ENCODE measurements at places on chromosomes 3 and 15.

- H3K27ac ChIP-seq = no peak overlapping the region
- peaks cover 70% of the 10 kb centered on the region for H3K27me3 ChIP-seq
- H3K4me1 ChIP-seq = peaks cover 2% of the 10 kb centered on the region
- H3K4me3 ChIP-seq = no peak overlapping the region
Observed at GRCh38 chr3:147360646-147361453, 45.5 kb downstream of the ZIC4 start.

GRCh38 chr3:129558772-129559564 lies 16.0 kb downstream of the H1-8 start:
- H3K36me3 ChIP-seq = no peaks in the 10 kb centered on the region
- H3K27ac ChIP-seq = no peak overlapping the region
- H3K4me1 ChIP-seq = peaks cover 7% of the 10 kb centered on the region
- no peak for DNase-seq

GRCh38 chr3:193149998-193150397 lies 91.0 kb upstream of the PLAAT1 start:
- no peaks in the 10 kb centered on the region for H3K4me1 ChIP-seq
- no peaks in the 10 kb centered on the region for H3K36me3 ChIP-seq
- no peak for DNase-seq
- H3K4me3 ChIP-seq = no peak overlapping the region
- H3K27me3 ChIP-seq = peaks cover 3% of the 10 kb centered on the region

GRCh38 chr3:149751551-149751950 lies 738 bp downstream of the COMMD2 start:
- H3K27ac ChIP-seq = peak overlapping the region; percentile 87
- peaks cover 20% of the 10 kb centered on the region for H3K4me1 ChIP-seq
- H3K27me3 ChIP-seq = peaks cover 9% of the 10 kb centered on the region
- DNase-seq = no peak
- peak overlapping the region; percentile 95 for H3K4me3 ChIP-seq

DNA sequence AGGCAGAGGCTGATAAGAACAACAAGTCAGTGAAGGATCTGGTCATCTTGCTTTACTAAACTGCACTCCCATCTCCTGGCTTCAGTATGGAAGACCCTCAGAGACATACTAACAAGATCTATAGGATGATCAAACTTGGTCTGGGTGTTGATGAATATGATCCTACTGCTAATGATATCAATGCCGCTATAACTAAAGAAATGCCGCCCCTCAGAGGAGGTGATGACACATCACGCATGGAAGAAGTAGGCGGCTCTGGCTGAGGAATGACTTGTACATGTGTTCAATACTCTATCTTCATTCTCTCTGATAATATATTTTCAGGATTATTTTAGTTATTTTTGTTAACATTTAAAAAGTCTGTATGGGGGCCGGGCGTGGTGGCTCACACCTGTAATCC lies 17.5 kb upstream of the EIF2B5 start:
- no peaks in the 10 kb centered on the region for H3K36me3 ChIP-seq
- no peak overlapping the region for H3K27ac ChIP-seq
- H3K4me1 ChIP-seq = no peaks in the 10 kb centered on the region

DNA sequence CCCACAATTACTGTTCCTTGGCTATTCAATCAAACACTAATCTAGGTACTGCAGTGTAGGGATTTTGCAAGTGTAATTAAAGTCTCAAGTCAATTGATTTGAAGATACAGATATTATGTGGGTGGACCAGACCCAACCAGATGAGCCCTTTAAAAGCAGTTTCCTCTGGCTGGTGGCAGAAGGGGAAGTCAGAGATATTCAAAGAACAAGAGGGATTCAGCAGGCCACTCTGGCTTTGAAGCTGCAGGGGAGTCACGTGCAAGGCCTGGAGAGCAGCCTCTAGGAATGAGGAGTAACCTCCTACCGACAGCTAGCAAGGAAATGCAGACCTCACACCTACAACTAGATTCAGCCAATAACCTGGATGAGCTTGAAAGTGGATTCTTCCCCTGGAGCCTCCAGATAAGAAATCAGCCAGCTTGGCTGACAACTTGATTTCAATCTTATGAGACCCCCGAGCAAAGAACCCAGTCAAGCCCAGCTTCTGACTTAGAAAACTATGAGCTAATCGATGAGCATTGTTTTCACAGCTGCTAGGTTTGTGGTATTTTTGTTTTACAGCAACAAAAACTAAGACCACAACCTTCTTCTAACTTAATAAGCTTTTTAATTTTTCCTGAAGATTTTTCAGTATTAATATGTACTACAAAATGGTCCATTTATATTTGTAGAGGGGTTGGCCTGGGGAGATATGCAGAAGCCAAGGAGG lies 13.4 kb downstream of the HACD2 start:
- H3K36me3 ChIP-seq = peaks cover 5% of the 10 kb centered on the region
- H3K27ac ChIP-seq = no peak overlapping the region
- H3K27me3 ChIP-seq = no peaks in the 10 kb centered on the region
- H3K4me3 ChIP-seq = no peak overlapping the region
- DNase-seq = no peak
- H3K4me1 ChIP-seq = peaks cover 8% of the 10 kb centered on the region

DNA sequence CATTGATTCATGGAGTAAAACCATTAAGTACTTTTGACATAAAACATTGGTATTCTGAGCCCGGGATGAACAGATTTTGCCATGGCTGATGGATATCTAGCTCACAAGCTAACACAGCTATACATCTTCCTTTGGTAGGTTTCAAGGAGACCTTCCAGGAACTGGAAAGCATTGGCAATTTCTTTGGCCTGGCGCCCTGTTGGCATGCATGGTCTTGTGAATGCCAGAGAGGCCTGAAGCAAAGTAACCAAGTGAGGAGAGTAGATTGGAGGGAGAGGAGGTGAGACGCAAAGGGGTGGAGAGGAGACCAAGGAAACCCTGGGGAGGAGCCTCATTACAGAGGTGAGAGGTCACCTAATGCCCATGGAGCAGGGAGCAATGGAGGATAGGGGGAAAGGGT lies 67.2 kb downstream of the SQOR start:
- no peak overlapping the region for H3K27ac ChIP-seq
- no peak for DNase-seq
- no peaks in the 10 kb centered on the region for H3K36me3 ChIP-seq
- H3K27me3 ChIP-seq = peaks cover 29% of the 10 kb centered on the region
- H3K4me1 ChIP-seq = peaks cover 16% of the 10 kb centered on the region

- no peak overlapping the region for H3K27ac ChIP-seq
- H3K36me3 ChIP-seq = no peaks in the 10 kb centered on the region
- peaks cover 3% of the 10 kb centered on the region for H3K27me3 ChIP-seq
- H3K4me3 ChIP-seq = no peak overlapping the region
Observed at GRCh38 chr15:98663045-98663444, 14.7 kb downstream of the IGF1R start.

- H3K27me3 ChIP-seq = no peaks in the 10 kb centered on the region
- H3K27ac ChIP-seq = no peak overlapping the region
- DNase-seq = no peak
- peaks cover 35% of the 10 kb centered on the region for H3K4me1 ChIP-seq
- no peak overlapping the region for H3K4me3 ChIP-seq
Observed at GRCh38 chr3:107629566-107629965, 106.8 kb downstream of the BBX start.

DNA sequence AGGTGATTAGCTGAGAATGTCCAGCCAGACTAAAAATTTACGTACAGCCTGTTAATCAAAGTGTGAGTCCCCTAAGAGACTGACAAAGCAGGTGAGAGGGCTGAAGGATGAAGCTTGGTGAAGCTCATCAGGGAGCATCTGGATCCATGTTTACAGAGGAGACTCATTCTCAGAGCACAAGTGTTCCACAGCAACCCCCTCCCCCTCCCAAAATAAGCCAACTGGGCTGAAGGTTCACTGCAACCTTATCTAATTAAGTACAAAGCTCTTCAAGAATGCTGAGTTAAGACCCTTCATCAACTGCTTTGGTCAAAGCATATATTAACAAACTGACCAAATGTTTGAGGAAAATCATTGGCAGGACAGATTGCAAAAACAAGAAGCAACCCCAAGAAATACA lies 262.6 kb upstream of the ZNF385D start:
- H3K4me3 ChIP-seq = no peak overlapping the region
- H3K27ac ChIP-seq = no peak overlapping the region
- no peaks in the 10 kb centered on the region for H3K4me1 ChIP-seq
- no peaks in the 10 kb centered on the region for H3K36me3 ChIP-seq
- H3K27me3 ChIP-seq = no peaks in the 10 kb centered on the region
- no peak for DNase-seq

DNA sequence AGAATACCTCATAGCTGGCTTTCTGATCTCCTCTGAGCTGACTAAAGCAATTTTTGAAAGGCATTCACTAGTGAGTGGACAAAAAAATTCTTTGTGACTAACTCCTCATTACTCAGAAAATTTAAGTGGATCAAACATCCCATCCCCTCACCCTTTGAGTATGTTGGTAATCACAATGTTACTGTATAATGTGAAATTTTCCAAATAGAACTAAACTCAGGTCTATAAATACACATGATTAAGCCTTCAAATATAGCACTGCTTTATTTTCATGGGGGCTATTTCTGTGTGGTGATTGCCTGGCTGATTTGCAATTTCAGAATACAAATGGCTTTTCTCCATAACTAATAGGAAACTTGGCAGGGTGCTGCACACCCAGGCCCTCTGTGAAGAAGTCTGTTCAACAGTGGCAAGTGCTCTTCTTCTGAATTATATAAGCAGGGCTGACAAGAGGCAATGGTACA lies 45.9 kb upstream of the ACTC1 start:
- no peaks in the 10 kb centered on the region for H3K4me1 ChIP-seq
- no peaks in the 10 kb centered on the region for H3K36me3 ChIP-seq
- no peak overlapping the region for H3K27ac ChIP-seq
- DNase-seq = no peak

- no peak overlapping the region for H3K4me3 ChIP-seq
- H3K36me3 ChIP-seq = no peaks in the 10 kb centered on the region
- peaks cover 21% of the 10 kb centered on the region for H3K4me1 ChIP-seq
- no peaks in the 10 kb centered on the region for H3K27me3 ChIP-seq
- no peak overlapping the region for H3K27ac ChIP-seq
Observed at GRCh38 chr3:33111581-33111980, 2.2 kb upstream of the CRTAP start.

GRCh38 chr3:70386846-70387245 lies 74.4 kb upstream of the MDFIC2 start:
- no peaks in the 10 kb centered on the region for H3K4me1 ChIP-seq
- no peak for DNase-seq
- H3K27ac ChIP-seq = no peak overlapping the region
- no peak overlapping the region for H3K4me3 ChIP-seq

GRCh38 chr3:177658354-177658753 lies 461.1 kb upstream of the TBL1XR1 start:
- no peaks in the 10 kb centered on the region for H3K36me3 ChIP-seq
- no peak overlapping the region for H3K27ac ChIP-seq
- no peak overlapping the region for H3K4me3 ChIP-seq
- DNase-seq = no peak
- no peaks in the 10 kb centered on the region for H3K4me1 ChIP-seq
- no peaks in the 10 kb centered on the region for H3K27me3 ChIP-seq

GRCh38 chr3:81799403-81799802 lies 38.0 kb upstream of the GBE1 start:
- no peak overlapping the region for H3K4me3 ChIP-seq
- no peak for DNase-seq
- no peaks in the 10 kb centered on the region for H3K4me1 ChIP-seq
- no peaks in the 10 kb centered on the region for H3K36me3 ChIP-seq

DNA sequence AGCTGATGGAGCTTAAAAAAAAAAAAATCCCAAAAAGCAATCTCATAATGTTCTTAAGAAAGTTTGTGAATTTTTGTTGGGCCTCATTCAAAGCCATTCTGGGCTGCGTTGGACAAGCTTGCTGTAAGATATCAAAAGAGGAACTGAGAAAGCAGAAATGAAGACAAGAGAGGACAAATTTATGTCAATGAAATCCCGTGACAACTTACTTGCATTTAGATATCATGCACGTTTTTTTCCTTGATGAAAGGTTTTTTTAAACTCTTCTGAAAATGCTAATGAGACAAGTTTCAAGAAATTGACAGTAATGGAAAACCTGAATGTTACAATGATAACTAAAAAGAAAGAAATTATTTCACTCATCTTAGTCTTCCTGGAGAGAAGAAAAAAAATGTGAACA lies 662.9 kb downstream of the SQOR start:
- H3K4me1 ChIP-seq = no peaks in the 10 kb centered on the region
- no peaks in the 10 kb centered on the region for H3K27me3 ChIP-seq
- no peaks in the 10 kb centered on the region for H3K36me3 ChIP-seq
- H3K4me3 ChIP-seq = no peak overlapping the region

- H3K36me3 ChIP-seq = no peaks in the 10 kb centered on the region
- DNase-seq = no peak
- H3K4me1 ChIP-seq = no peaks in the 10 kb centered on the region
- H3K27me3 ChIP-seq = no peaks in the 10 kb centered on the region
Observed at GRCh38 chr3:103554451-103554850, 1119.6 kb downstream of the ZPLD1 start.

DNA sequence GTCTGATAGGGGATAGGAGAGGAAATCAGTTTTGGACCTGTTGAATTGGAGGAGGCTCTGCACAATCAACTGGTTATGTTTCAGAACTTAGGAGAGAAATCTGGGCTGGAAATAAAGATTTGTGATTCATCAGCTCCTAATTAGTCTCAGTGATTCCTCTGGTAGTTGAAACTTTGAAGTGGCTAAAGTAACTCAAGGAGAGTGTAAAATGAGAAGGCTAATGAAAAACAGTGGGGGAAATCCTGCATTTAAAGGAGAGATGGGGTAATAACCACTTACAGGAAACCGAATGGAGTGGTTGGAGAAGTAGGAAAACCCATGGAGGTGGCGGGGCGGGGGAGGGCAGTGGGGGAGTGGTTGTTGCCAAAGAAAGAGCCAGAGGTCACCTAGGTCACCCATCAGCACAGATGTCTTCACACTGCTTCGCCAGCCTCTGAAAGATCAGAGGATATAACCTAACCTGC lies 32.6 kb downstream of the MAP2K5 start:
- H3K27me3 ChIP-seq = no peaks in the 10 kb centered on the region
- no peak overlapping the region for H3K4me3 ChIP-seq
- no peaks in the 10 kb centered on the region for H3K4me1 ChIP-seq
- peaks cover 1% of the 10 kb centered on the region for H3K36me3 ChIP-seq
- DNase-seq = no peak

- H3K4me1 ChIP-seq = no peaks in the 10 kb centered on the region
- H3K27me3 ChIP-seq = peaks cover 30% of the 10 kb centered on the region
- H3K27ac ChIP-seq = no peak overlapping the region
- no peak for DNase-seq
Observed at GRCh38 chr15:69114331-69114928, 46.0 kb upstream of the GLCE start.

GRCh38 chr15:90883976-90884718 lies at the start of gene FES:
Gene FES, plus strand, starts transcription at chr15:90884504. Its CDS starts 542 bp downstream, at chr15:90885046.
- H3K36me3 ChIP-seq = peaks cover 26% of the 10 kb centered on the region
- peaks cover 25% of the 10 kb centered on the region for H3K4me1 ChIP-seq
- DNase-seq = no peak
- peak within 1 kb of the TSS; percentile 62 for H3K4me3 ChIP-seq
- H3K27me3 ChIP-seq = no peaks in the 10 kb centered on the region
- H3K27ac ChIP-seq = peak within 1 kb of the TSS; percentile 86

GRCh38 chr3:194382196-194382891 lies 12.8 kb upstream of the LRRC15 start:
- H3K4me1 ChIP-seq = no peaks in the 10 kb centered on the region
- H3K36me3 ChIP-seq = no peaks in the 10 kb centered on the region
- DNase-seq = no peak
- H3K4me3 ChIP-seq = no peak overlapping the region
- H3K27me3 ChIP-seq = peaks cover 9% of the 10 kb centered on the region
- H3K27ac ChIP-seq = no peak overlapping the region

- H3K4me3 ChIP-seq = no peak overlapping the region
- no peak for DNase-seq
- peaks cover 6% of the 10 kb centered on the region for H3K27me3 ChIP-seq
- H3K27ac ChIP-seq = no peak overlapping the region
- no peaks in the 10 kb centered on the region for H3K36me3 ChIP-seq
Observed at GRCh38 chr3:134342259-134342658, 32.0 kb downstream of the AMOTL2 start.

Data from T-helper 2 cell treated with Interferon-gamma antibody and Interleukin-4, amounts not matched to agents 5 μg/mL and 100 μg/mL, for 36 hours (primary cell).